Astrocyte of the hippocampus (primary cell): ENCODE measurements at places on chromosomes 1 and 21.

- DNase-seq = no peak
Measured at GRCh38 chr1:116476321-116476720, 94.5 kb downstream of the CD58 start.

DNA sequence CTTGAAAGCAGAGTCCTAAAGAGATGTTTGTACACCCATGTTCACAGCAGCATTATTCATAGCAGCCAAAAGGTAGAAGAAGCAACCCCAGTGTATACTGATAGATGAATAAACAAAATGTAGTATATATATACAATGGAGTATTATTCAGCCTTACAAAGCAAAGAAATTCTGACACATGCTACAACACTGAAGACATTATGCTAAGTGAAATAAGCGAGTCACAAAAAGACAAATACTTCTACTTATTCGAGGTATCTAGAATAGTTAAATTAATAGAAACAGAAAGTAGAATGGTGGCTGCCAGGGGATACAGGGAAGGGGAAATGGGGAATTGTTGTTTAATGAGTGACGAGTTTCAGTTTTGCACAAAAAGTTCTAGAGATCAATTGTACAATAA, 23.5 kb downstream of the COP1 start:
- no peak for DNase-seq

GRCh38 chr21:42392731-42393442, 3.0 kb downstream of the TMPRSS3 start:
- no peak for DNase-seq

GRCh38 chr1:76940571-76941335, 73.5 kb downstream of the ST6GALNAC5 start:
- no peak for DNase-seq

DNA sequence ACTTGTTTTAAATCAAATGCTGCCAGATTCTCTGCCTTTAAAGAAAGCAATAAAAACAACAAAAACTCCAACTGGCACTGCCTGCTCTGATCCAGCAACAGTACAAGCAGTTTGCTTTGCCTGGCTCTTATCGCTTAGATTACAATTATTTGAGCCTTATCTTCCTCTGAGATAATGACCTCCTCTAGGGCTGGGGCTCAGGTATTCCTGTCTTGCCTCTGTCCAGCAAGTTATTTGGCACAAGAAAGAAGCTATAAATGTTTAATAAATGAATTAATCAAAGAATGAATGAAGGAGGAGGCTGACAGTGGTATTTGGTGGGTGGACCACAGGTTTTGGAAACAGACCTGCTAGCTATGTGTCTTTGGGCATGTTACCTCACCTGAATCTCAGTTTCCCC, 6.7 kb upstream of the SLC2A1 start:
- no peak for DNase-seq
